ENCODE measurements at places on chromosomes 2 and 18.
A peak's percentile ranks its signal among the peaks of the same experiment; 100 is the strongest.

DNA sequence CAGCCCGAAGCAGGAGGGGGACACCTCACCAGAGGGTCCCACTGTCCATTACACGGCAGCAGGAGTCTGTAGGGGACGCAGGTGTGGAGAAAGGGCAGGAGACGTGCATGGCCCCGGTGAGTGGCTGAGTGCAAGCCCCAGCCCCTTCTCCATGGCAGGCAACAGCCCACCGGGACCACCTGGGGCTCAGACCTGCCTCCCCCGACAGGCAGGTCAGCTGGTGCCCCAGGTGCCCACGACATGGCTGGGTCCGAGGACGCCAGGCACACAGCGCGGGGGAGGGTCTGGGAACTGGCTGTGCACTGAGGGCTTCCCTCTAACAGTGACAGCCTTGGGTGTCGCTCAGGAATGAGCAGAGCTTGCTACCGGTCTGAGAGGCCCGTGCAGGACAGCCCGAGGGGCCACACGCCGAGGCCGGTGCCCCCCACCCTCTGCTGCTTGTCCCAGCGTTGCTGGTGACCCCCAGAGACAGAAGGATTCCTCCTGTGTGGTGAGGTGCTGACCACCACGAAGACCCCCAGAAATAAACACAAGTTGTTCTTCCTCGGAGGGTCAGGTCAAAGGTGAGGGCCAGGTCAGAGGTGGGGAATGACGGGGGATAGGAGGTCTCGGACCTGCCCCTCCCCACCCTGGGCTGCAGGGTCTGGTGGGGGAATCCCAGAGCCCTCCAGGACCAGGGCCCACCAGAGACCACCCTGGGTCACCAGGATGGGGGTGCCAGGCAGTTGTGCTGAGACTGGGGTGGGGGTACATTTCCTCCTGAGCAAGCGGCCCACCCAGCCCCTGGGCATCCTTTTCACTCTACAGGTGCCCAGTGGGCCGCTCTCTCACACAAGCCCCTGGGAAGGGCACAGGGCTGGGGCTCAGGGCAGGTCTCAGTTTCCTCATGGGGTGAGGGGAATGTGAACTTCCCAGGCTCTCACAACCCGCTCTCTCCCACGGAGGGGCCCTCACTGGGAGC lies 50.6 kb downstream of the SLC66A2 start:
- DNase-seq = no peak

GRCh38 chr2:182650704-182651103 lies 65.4 kb upstream of the DNAJC10 start:
- peak; percentile 59 for DNase-seq

DNA sequence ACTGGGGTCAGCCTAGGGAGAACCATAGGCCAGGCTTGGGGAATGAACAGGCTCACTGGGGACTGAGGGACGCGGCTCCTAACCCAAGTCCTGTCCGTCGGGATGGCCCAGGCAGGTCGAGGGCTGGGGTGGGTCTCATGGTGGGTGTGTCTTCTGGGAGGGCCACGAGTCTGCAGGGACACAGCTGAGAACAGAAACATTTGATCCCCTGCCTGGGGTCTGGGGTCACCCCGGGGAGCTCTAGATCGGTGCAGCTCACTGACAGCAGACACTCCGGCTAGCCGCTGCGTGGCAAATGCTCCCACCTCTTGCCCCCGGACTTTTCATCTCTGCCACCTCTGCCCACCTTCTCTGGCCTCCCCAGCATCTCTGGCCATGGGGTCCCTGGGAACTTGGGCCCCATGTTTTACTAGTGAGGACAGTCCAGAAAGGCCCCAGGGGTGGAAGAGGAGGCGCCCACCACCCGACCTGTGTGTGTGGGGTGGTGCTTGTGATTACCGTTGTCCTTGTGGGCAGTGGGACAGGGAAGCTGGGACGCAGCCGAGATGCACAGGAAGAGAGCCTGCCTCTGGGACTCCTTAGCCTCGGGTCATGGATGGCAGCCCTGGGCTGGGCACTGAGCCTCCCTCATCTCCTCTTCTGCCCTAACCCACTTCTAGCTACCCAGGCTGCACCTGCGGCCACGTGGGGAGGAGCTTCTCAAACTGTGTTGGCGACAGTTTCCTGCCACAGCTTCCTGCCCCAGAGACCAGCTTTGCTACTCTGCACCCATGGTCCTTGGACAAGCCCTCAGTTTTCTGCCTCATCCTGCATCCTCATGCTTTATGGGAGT lies 4.9 kb downstream of the ZAP70 start:
- no peak for DNase-seq

DNA sequence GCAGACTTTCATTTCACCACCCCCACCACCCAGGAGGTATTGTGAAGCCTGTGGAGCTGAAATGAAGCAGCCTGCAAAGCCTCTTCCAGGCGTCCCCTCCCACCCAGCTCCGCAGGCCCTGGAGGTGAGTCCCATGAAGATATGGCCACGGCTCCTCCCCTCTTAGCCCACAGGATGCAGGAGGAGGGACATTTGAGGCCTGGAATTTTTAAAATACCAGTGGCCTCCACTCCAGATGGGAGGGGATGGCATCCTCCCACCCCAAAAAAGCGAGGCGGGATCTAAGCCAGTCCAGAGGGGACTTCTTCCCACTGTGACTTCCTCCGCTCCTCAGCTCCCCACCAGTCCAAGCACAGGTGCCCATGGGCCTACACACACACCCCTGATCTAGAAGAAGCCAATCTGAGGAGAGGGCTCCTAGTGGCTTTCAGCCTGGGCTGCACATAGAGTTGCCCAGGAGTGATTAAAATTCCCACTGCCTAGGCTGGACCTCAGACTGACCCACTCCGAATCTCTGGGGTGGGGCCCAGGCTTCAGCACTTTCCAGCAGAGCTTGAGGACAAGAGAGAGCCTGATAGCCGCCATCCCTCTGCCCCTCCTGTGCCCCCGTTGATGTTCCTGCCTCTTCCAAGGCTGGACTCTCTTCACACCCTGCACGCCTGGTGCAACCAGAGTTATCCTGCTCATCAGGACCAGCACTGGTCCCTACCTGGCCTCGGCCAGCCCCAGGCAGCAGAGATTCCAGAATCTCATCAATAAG lies 206.9 kb downstream of the TNS1 start:
- DNase-seq = no peak

DNA sequence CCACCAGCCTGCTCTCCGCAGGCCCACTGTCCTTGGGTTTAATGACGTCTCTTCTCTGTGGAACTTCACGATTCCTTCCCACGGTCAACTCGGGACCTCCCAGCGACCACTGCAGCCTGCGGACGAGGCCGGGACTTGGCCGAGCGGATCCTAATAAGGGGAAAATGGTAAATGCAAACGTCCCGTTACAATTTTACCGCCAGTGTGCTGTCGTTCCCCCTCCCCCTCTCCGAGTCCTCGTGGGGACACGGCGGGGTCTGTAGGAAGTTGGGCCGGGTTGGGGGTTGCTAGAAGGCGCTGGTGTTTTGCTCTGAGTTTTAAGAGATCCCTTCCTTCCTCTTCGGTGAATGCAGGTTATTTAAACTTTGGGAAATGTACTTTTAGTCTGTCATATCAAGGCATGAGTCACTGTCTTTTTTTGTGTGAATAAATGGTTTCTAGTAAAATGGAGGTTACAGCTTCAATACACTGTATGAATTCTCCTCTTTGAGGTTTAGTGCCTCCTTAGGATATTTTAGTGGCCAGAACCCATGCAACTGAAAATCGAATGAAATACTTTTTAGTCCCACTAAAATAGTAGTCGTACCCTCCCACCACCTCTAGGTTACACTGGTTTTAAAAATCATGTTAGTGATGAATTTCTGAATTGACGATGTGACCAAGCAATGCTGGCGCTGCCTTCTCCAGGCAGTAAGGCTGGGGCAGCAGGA lies 2.3 kb downstream of the HOXD11 start:
- no peak for DNase-seq

DNA sequence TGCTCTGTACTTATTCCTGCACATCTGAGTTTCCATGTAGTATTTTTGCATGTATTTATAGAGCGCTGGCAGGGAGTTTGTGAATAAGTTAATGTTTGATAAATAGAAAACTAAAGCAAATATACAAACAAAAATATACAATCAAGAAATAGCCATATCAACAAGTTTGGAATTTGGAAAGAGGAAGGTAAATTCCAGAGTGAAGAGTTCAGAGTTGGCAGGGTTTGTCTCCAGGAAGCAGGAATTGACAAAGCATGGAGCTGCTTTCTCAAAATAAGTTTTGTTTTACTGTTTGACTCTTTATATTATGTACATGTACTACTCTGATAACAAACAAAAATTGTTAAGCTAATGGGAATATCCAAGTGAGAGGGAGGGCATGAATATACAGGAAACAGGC lies 80.3 kb downstream of the SPOPL start:
- DNase-seq = no peak

GRCh38 chr2:201904538-201905420 lies 98.4 kb downstream of the CDK15 start:
- DNase-seq = peak; percentile 72

DNA sequence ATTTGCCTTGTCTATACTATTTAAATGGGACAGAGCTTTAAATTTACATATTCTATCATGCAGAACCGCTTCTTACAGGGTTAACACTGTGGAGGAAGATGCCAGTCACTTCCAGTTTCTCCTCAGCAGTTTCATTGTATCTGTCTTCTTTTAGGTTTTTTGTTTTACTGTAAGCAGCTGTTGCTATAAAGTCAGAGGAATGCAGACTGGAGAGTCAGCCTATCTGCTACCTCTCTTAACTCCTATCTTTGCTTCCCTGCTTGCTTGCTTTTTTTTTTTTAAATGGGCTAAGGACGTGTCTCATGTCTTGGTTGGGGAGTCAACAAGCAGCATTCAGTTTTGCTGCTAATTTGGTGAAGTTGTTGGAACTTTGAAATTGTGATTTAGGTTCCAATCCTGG lies 8.9 kb downstream of the EPC2 start:
- DNase-seq = no peak

GRCh38 chr18:13696961-13697360 lies 29.4 kb downstream of the FAM210A start:
- DNase-seq = no peak

GRCh38 chr2:7752291-7752690 lies 835.1 kb downstream of the RNF144A start:
- no peak for DNase-seq

DNA sequence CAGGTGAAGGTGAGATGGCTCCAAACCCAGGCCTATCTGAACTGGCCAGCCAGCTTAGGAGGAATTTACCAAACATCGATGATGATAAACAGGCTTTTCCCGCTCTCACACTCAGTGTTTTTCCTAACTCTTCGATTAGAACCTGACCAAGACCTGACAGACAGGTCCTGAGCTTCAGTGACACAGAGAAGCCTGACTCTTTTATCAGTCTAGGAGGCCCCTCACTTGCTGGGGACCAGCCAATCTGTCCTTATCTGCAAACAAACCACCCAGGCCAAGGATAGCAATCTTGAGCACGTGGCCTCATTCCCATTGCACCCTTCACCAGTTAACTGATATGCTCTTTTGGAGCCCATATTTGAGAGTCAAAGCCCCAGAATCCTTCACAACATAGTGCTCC lies 1.9 kb upstream of the ITSN2 start:
- no peak for DNase-seq

DNA sequence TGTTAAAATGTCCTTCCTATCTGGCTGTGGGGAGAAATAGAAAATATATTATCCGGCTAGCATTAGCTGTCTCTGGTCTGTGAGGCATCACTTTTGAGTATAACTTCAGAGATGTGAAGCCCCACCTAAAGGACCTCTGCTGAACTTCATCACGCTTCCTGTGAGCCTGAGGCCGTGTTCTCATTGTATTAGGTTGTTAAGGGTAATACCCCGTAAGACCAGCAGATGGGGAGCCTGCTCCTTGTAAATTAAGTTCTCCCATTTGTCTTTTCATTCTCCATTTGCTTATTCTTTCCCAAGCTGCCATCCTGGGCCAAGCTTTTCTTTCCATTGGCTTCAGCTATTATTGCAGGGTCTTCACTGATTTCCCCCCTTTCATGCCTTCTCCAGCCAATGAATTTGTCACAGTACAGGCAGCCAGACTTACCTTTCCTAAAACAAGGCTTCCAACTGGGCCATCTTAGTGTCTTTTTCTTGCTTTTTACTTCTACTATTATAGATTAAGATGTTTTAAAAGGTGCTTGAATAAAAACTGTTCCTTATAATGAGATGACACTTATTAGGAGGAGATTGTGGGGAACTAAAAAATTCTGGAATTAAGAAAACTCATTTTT lies 12.4 kb downstream of the NIF3L1 start:
- DNase-seq = peak; percentile 87

DNA sequence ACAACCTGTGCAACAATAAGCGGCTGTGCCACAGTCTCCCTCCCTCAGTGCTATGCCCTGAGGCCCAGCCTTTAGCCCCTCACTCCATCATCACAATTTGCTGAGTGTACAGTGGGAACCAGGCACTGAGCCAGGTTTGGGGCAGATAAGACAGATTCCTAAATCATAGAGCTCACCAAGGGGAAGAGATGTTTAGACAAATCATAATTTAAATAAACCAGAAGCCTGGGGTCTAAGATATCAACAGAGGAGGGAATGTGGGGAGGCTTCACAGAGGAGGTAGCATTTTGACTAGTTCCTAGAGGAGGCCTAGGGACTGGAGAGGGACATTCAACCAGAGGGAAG lies 139.3 kb upstream of the EPAS1 start:
- peak; percentile 27 for DNase-seq

GRCh38 chr2:53275743-53276142 lies 491.9 kb upstream of the CHAC2 start:
- no peak for DNase-seq

Measured in EL (cell line).